Nephron progenitor cell (in vitro differentiated cells): ENCODE measurements at places on chromosomes 2 and 18.

GRCh38 chr2:107336526-107336925, 450.6 kb upstream of the ST6GAL2 start:
- DNase-seq: no peak

DNA sequence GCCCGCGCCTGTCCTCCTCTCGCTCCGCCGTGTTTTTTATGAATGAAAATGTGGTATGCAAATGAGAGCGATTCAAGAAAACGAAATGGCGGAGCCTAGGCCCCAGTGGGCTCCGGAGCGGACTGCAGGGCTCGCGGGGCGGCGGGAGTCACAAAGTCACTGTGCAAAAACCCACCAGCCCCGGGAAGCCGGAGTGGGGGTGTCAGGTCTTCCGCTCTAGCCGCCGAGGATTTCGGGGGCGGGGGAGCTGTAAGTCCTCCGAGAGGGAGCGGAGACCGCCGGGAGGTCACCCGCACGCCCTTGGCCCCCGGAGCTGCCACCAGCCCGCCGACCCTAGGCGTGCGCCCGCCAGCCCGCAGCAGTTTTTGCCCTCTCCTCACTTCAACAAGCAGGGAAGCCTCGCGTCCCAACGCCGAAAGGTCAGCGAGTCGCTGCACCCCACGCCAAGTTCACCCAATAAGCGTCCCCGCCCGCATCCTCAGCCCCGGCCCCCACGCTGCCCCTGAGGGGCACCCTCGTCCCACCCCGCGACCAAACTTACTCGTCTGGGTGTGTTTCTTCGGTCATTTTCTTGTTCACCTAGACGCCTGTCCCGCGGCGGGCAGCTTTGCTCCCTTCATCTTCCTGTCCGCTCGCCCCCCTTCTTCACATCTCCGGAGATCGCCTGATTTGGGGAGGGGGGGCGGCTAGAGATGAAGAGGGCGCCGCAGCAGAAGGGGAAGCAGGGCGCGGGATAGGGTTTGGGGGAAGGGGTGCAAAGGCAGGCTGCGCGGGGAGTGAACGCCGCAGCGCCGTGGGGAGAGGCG, 775 bp downstream of the SPRED2 start:
- DNase-seq: peak; percentile 59

DNA sequence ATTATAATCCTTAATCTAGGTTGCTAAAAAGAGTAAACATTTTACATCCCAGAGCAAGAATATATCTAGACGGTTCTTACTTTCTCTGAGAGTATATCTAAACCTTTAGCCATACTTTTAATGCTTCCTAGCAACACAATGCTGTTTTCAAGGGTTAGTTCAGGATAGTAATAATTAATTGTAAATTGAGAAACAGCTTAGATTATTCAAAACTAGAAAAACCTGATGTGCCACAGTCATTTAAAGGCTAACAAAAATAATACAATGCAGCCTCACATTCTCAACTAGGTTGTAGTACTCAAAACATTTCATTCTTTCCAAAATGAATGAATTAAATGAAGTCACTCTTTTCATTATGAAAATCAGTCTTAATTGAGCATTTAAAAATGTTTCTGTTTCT, 103.2 kb upstream of the OTX1 start:
- DNase-seq: no peak

- no peak for DNase-seq
These were observed 66.5 kb downstream of the SMAD7 start for GRCh38 chr18:48884306-48884705.

GRCh38 chr18:9101730-9102507, 580 bp upstream of the NDUFV2 start:
- no peak for DNase-seq

DNA sequence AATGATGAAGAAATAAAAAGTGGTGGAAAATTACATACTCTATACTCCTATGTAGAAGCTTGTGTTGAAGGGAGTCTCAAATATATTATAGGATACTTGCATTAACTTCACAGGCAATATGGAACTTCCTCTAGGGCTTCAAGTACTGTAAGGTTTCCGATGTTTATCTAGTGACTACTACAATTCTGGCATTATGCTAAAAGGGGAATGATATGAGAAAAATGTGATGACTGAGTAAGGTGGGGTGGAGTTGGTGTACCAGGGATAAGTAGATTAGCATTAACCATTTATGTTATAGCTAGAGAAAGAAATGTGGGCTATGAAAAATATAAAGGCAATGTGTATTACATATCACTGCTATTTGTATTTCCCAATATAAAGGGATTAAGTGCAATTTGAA, 229.5 kb downstream of the DCC start:
- no peak for DNase-seq

DNA sequence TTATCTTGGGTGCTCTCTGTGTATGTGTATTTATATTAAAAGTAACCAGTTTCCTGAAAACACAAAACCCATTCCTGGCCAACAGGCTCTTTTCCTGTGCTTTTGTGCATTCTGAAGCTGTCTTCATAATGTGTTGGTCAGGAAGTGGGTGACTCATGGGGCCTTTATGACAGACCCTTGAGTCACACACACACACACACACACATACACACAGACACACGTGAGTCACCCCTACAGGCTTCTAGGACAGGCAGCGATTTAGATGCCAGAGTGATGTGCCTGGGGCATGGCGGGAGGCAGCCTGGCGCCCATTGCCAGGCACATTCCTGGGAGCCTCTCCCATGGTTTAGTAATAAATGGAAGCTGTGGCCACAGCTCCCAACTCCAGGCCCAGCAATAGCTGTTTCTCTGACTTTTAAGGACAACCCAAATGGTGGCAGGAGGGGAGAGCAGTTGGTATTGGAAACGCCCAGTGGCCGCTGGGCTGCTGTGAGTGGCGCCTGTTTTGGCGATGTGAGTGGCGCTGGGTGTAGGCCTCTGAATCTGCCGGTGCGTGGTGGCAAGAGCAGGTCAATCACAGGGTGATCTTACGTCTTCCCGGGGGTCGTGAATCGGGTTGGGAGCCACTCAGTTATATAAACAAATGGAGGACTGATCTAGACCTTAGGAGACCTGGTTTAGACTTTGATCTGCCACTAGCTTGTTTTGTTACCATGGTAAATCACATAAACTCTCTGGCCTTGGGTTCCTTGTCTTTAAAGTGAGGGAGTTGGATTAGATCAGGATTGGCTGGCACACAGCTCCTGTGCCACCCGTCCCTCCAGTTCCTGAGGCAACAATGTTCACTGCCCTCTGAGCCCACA, 150.7 kb upstream of the DLX2 start:
- no peak for DNase-seq

DNA sequence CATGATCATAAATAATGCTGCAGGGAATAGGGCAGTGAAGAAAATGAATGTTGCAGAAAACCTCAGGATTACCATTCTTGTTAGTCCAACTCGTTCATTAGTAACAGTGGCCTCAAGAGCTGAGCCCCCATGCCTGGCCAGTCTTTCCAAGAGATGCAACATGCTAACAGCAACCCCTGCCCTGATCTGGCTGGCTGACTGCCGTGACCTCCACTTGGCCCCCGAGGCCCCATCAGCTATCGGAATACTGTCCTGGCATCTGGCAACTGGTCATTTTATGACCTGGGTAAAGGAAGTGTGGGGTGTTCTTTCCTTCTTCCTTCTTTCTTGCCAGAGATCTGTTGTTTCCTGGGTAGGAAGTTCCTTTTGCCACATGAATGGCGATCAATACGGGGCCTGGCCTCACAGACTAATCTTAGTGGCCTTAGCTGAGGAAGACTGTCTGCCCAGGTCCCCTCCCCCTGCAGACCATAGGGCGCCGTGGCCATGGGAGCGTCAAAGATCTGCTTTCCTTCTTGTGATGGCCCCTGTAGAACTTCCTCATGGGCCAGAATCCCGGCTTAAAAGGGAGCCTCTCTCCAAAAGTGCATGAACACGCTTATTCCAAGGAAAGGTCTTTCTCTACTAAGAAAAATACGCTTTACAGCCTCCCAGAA, 10.6 kb upstream of the TRABD2A start:
- no peak for DNase-seq

DNA sequence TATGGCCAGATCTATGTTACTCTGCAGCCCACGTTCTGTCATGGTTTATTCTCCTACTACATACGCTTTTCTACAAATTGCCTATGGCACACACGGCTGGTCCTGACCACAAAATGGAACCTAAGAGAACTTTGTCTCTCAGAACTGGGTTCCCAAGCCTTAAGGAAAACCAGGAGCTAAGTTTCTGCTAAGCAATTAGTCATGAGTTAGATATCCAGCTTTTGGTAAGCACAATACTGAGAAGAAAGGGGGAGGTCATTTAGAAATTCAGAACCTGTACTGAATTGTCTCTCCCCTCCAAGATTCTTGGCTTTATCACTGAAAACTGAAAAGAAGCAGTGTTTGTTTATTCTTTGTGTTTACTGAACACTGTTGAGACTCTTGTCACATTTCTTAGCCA, 283.5 kb upstream of the TANK start:
- DNase-seq: no peak

- DNase-seq: no peak
These were observed 1273.5 kb upstream of the CRIM1 start for GRCh38 chr2:35082072-35082471.

DNA sequence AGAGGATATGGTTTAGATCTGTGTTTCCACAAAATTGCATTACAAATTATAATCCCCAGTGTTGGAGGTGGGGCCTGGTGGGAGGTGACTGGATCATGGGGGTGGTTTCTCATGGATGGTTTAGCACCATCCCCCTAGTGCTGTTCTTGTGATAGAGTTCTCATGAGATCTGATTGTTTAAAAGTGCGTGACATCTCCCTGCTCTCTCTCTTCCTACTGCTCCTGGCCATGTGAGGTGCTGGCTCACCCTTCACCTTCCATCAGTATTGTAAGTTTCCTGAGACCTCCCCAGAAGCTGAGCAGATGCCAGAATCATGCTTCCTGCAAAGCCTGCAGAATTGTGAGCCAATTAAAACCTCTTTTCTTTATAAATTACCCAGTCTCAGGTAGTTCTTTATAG, 33.1 kb downstream of the LHCGR start:
- no peak for DNase-seq

DNA sequence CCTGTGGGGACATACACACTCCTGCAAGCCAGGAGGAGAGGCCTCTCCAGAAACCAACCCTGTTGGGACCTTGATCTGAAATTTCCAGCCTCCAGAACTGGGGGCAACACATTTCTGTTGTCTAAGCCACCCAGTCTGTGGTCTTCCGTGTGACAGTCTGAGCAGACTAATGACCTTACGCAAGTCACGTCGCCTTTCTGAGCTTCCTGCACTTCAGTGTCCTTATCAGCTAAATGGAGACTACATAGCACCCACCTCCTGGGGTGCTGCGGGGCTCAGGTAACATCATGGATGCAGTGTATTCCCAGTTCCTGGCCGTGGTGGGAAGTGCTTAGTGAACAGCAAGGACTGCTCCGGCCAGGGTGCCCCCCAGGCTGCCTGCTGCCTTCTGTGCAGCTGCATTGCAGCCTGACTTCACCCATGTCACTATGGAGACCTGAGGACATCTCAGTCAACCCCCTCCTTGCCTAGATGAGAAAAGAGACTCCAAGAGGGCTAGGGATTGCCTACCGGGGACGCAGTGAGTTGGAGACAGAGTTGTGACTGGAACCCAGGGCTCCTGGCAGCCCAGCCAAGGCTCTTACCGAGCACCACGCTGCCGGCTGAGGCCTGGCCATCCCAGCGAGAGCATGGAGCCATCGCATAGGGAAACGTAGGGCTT, 61.2 kb upstream of the FZD5 start:
- no peak for DNase-seq

DNA sequence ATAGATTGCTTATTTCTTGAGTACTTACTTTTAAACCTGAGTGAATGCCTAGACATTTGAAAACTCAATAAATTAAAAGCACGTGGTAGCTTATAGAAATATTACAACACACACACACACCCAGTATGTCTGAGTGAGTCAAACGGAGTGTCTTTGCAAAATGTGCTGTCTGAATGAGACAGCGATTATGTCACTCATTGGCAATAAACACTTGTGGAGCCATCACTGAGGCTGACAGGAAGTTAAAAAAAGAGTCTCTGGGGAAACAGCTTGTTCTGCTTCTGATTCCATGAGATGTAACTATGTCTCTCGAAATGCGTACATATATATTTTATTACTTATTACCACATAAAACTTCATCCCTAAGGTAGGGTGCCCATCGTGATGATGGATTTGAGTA, 22.3 kb upstream of the VPS4B start:
- DNase-seq: no peak

DNA sequence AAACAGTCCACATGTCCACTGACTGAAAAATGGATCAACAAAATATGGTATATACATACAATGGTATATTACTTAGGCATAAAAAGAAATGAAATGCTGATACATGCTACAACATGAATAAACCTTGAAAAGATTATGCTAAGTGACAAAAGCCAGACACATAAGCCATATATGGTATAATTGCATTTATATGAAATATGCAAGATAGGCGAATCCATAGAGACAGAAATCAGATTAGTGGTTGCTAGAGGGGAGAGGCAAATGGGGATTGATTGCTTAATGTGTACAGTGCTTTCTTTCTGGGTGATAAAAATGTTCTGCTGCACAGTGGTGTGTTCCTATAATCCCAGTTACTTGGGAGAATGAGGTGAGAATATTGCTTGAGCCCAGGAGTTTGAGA, 171.0 kb downstream of the CYP26B1 start:
- DNase-seq: no peak
